H4 (cell line): ENCODE measurements at places on chromosomes 12 and 14. TPM values are rescaled to one million over a fixed set of nuclear protein-coding genes. Genes with fewer than 3 reads are reported as not detected.

The DBX2 gene
- not detected in 2 replicates for total RNA-seq

The TTC8 gene
- 21.8 and 27.8 TPM in 2 replicates for total RNA-seq

The PRB4 gene
- not detected in 2 replicates for total RNA-seq

The TMEM52B gene
- 0.10 and 1.5 TPM in 2 replicates for total RNA-seq

The SPX gene
- total RNA-seq, result 0.21 and 1.3 TPM in 2 replicates

The IL26 gene
- not detected in 2 replicates for total RNA-seq

The AQP2 gene
- not detected in 2 replicates for total RNA-seq

The CSRP2 gene
- total RNA-seq, result 57.9 and 61.9 TPM in 2 replicates

The RILPL2 gene
- 3.2 and 3.5 TPM in 2 replicates for total RNA-seq

The PPP2R5E gene
- 15.7 and 16.7 TPM in 2 replicates for total RNA-seq

The HNF1A gene
- total RNA-seq, result not detected in 2 replicates

The KANSL2 gene
- 70.0 and 87.5 TPM in 2 replicates for total RNA-seq

The LUM gene
- total RNA-seq, result 485 and 703 TPM in 2 replicates

The CCNT1 gene
- total RNA-seq, result 25.7 and 26.9 TPM in 2 replicates

The PAWR gene
- total RNA-seq, result 18.6 and 25.5 TPM in 2 replicates

The RBP5 gene
- 0.88 TPM in 1 of 2 replicates, not detected in the other for total RNA-seq

The SERPINA3 gene
- 0.35 and 0.56 TPM in 2 replicates for total RNA-seq

The NXPH4 gene
- total RNA-seq, result 5.6 and 10.7 TPM in 2 replicates

The C12orf50 gene
- total RNA-seq, result not detected in 2 replicates

The SLC17A8 gene
- total RNA-seq, result not detected in 2 replicates

The STRAP gene
- 156 and 176 TPM in 2 replicates for total RNA-seq

The SMOC1 gene
- 0.12 TPM in 1 of 2 replicates, not detected in the other for total RNA-seq

The CLEC4E gene
- total RNA-seq, result not detected in 2 replicates

The GLT8D2 gene
- total RNA-seq, result 25.3 and 39.7 TPM in 2 replicates
